GM18507 (cell line): ENCODE measurements at places on chromosomes 13 and 19.

- no peak for DNase-seq
Observed at GRCh38 chr19:17757125-17757524, 5.8 kb downstream of the FCHO1 start.

DNA sequence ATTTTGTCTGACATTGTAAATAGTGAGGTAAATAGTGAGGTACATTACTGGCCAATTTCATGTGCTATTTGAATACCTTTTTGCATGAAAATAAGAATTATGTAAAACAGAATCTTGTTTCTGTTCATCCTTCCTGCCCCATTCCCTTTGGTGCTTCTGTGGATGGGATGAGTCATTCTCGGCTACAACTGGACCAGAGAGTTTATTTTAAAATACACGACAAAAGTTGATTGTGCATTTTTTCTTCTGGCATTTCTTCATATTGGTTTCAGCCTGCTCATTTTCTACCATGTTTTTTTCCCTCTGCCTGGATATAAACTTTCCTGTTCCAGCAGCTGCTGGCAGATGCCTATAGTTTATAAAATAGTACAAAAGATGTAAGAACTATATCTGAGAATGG, 107.5 kb downstream of the CYSLTR2 start:
- DNase-seq: no peak

GRCh38 chr19:29629836-29630534, 23.9 kb downstream of the POP4 start:
- no peak for DNase-seq

GRCh38 chr13:83940742-83941141, 58.5 kb upstream of the SLITRK1 start:
- DNase-seq: no peak

- DNase-seq: peak; percentile 55
Observed at GRCh38 chr19:14015524-14016035, 9.5 kb upstream of the RFX1 start.

DNA sequence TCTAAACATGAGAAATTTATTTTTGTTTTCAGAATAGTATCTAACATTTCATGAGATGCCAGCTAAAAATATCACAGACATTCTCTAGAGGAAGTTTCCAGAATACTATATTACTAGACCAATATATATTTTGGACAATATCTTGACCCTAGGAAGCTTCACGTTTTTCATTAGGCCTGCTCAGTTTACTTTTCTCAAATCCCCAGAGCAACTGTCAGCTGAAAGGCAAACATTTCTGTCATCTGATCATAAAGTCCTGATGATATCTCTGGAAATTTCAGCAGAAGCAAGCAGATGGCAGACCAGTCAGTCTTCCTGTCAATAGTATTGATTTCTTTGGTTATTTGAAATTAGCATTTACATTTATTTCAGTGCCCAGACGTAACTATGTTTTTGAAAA, 4.0 kb downstream of the POSTN start:
- DNase-seq: no peak

GRCh38 chr13:44686531-44686934, 110.4 kb upstream of the TSC22D1 start:
- no peak for DNase-seq

- no peak for DNase-seq
Observed at GRCh38 chr13:43107780-43108179, 84.4 kb downstream of the DNAJC15 start.

DNA sequence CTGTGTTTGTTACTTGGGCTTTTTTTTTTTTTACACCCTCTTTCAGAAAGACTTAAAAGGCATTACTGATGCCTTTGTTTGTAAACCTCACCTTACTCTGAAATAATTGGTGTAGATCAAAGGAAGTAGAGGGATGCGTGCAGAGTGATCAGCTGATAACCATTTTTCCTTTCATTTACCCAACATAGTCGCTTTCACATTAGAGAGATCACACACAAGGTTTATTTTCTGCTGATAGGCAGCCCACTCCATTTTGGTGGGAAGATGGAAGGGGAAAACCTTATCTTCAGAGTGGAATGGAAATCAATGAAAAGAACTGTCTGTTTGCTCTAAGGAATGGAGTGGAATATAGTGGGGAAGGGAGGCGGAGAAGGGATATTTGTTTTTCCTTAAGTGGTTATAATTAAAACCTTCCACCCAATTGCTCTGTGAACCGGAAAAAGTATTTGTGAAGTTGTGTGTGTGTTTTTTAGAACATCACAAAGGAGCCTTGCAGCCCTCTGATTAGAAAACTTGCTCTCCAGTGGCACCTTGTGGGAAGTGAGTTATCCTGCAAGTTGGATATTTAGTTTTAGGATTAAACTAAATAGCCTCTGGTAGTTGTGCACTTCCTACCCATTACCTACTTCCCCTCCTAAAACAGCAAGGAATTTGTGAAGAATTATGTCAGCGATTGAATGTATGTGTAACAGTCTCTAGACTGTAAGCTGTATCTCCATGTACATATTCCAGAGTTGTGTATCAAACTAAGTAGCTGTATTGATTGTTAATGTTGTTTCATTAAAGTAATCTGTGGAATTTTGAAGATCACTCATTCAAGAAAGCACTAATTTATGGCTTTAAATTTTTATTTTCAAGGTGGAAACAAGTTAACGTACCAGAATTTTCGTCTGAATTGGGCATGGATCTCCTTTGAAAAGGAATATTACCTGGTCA, 76.8 kb downstream of the FREM2 start:
- DNase-seq: no peak

- DNase-seq: no peak
Observed at GRCh38 chr13:27842571-27842970, 50.3 kb downstream of the GSX1 start.

DNA sequence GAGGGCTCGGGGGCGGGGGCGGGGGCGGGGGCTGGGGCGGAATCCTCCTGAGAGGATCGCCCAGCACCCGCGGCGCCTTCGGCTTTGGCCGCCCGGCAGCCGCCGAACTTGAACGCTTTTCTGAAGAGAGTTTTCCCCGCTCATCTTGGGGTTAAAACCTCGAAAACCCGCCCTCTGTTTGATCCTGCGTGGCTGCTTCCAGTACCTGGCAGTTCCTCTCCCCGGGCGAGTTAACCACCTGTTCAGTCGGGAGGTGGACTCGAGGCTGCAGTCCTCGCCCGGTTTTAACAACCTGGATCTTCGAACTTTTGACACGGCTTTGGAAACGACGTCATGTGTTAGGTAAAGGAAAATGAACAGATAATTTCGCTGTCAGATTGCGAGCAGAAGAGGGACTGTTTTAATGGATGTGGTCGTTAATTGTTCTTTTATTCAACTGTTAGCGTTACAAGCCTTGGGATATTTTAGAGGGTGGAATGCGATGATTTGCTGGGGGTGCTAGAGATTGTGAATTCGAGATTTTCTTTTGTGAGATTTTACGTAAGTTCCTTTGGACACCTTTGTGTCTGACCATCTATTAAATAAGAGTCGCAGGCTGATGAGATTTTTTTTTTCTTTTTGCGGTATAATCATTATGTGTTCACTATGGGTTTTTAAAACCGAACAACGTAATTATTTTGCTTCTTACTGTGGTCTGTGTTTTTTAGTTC, 1.0 kb downstream of the FNDC3A start:
- no peak for DNase-seq

- no peak for DNase-seq
Observed at GRCh38 chr13:92994056-92994455, 232.6 kb upstream of the GPC6 start.

DNA sequence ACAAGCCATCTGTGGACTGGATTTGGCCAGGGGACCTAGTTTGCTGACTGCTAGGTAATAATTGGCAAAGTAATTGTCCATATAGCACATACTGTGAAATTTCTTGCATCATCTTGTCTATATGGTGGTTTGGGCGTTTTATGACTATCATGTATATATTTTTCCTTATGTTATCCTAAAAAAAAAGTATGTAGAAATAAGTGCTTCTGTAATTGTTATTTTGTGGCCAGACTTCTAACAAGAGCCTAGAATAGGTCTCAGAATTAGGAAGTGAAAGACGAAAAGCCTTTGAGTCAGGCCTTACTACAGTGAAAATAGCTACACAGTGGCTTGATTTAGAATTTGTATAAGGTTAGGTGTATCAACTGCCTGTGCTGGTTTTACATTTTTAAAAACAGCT, 4.2 kb downstream of the FNDC3A start:
- DNase-seq: no peak

- no peak for DNase-seq
Observed at GRCh38 chr19:45785781-45786532, 3.7 kb upstream of the DMPK start.

GRCh38 chr13:20714161-20714560, 10.7 kb downstream of the IL17D start:
- no peak for DNase-seq

DNA sequence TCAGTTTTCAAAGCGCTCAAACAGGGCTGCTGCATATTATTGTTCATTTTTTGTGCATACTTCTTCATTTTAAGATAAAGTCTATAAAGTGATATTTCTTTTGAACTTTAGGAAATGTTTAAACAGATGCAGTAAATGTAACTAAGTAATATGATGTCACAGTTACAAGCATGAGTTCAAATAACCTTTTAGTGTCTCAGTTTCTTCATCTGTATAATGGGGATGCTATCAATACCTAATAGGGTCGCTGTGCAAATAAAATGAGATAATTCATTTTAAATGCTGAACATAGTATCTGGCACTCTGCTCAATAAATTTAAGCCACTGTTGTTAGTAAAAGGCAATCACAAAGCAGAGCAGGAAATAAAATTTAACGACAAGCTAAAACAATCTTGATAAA, 97.5 kb downstream of the UGGT2 start:
- no peak for DNase-seq

- no peak for DNase-seq
Observed at GRCh38 chr19:55959996-55960675, 12.5 kb downstream of the NLRP8 start.

DNA sequence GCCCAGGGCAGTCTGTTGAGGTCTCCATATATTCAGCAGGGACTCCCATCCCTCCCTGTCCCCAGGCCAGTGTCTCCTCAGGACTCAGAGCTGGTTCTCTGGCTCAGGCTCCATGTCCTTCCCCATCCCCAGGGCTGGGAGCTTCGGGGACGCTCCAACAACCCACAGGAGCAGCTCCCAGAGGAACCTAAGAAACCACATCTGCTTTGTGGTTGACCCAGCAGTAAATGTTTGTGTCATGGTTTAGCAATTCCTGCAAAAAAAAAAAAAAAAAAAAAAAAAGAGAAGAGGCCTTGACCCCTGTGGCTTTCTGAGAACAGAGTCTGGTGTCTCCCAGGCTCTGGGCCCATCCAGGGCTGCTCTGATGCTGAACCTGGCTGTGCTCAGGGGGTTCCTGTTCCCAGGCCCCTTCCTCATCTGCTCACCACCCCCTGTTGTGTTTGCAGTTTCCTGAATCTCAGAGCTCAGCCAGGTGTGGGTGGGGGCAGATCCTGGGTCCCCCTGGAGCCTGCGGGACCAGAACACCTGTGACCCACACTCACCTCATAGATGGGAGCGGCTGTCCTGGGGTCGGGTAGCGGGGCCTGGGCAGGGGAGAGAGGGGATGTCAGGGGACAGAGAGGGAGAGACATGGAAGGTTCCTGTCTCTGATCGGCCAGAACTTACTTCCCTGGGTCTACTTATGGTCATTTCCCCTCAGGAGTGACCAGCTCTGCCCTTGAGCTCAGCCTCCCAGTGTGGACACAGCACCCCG, 25.2 kb upstream of the CEACAM1 start:
- no peak for DNase-seq

- no peak for DNase-seq
Observed at GRCh38 chr19:31357315-31357673, 8.1 kb upstream of the TSHZ3 start.

DNA sequence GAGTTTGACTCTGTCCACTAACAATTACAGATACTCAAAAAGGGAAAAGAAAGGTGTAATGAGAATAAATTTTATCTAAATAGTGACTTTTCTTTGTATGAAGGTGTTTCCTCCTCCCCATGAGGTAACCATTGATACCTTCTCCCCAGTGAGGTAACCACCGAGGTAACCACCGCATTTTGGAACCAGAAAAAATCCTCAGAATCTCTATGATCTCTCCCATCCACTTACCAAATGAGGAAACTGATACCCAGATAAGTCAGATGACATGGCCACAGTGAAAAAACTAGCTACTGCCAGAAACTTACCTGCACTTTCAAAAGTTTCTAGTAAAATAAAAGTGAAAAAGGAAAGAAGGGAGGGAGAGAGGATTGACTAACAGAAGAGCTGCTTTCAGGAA, 124.0 kb upstream of the FNDC3A start:
- no peak for DNase-seq

DNA sequence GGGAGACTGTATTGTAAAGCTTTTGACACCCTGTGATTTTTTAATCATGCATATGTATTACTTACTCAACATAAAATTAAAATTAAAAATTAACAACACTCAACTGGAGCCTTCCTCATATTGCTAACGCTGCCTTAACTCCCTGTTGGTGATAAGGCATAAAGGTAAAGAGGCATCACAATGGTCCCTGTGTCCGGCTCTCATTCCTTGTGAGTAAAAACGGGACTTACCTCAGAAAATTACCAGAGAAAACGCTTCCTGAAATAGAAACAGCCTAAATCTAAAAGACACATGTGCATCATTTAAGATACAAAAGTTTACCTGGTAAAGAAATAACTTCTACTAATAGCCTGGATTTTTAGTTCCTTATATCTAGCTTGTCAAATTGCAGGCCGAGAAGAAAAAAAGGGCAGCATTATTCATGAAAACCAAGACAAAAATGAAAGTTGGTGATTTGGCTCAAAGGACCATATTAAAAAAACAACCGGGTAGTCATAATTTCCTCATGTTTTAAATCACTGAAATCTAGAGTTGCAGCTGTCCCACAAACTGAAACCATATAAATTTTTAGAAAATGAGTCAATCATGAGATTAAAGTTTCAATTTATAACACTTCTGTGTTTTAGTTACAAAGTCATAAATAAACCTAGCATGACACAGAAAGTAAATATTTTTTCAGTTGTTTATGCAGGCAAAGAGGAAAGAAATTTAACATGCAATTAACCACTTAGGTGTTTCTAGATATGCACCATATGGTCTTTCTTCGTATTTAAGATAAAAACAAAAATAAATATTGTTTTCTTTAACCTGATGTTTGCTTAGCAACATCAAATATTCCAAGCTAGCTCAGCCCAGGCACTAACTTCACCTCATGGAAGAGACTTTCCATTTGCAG, 94.7 kb downstream of the MIPEP start:
- DNase-seq: no peak

- peak; percentile 8 for DNase-seq
Observed at GRCh38 chr13:102970542-102970941, 95.7 kb downstream of the SLC10A2 start.

DNA sequence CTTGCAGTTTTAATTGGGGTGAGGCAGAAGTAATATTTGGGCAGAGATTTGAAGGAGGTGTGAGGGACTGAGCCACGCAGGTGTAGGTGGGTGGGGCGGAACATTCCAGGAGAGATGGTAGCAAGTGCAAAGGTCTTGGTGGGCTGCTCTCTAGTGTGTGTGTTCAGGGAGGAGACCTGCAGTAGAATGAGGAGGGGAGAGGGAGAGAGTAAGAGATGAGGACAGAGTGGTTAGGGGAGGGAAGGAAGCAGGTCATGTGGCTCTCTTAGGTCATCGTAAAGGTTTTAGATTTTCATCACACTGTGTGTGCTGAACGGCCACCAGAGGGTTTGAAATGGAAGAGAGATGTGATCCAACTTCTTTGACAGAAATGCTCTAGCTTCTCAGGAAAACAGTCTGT, 33.5 kb downstream of the WASF3 start:
- no peak for DNase-seq

GRCh38 chr19:1312767-1313694, 27.4 kb downstream of the EFNA2 start:
- DNase-seq: no peak

- no peak for DNase-seq
Observed at GRCh38 chr13:80572308-80572922, 231.5 kb upstream of the SPRY2 start.
